ENCODE measurements at places on chromosomes 5 and 9. TPM values are rescaled to one million over a fixed set of nuclear protein-coding genes. Genes with fewer than 3 reads are reported as not detected.

- no peak for DNase-seq
Measured at GRCh38 chr9:91150273-91150997, 211.3 kb downstream of the AUH start.

DNA sequence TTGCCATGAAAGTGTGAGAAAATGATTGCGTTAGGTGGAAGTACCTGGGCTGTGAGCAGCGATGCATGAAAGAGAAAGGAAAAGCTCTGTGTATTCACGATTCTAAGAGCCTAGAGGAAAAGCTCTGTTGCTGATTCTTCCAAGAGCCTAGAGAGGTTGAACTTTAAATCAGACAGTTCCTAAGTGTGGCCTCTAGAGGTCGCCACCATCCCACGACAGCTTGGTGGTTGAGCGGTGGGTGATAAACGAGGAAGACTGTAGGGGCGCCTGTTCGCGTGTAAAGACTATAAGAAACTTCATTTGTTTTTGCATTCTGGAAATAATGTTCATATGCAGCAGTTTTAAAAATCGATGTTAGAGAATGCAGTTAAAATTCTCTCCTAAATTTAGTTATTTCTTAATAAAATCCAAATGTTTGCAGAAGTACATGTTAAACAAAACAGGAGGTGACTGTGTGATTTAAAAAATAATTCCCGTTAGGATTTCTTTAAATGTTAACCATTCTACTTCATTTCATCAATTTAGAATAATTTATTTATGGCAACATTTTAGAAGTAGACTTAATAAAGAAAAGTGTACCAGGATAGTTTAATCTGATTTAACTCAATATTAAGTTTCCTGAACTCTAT, 107.7 kb downstream of the TENT4A start:
- DNase-seq: no peak

Gene PRELID2
- total RNA-seq: 41.2 TPM

Gene CCDC107
- 48.4 TPM for total RNA-seq

- DNase-seq: no peak
Measured at GRCh38 chr5:170223360-170223759, 9.4 kb upstream of the C5orf58 start.

GRCh38 chr5:173917788-173918786, 29.9 kb downstream of the CPEB4 start:
- DNase-seq: peak; percentile 70

Gene SHISAL2B
- not detected for total RNA-seq

- DNase-seq: no peak
Measured at GRCh38 chr5:148403344-148403743, 19.6 kb downstream of the FBXO38 start.

DNA sequence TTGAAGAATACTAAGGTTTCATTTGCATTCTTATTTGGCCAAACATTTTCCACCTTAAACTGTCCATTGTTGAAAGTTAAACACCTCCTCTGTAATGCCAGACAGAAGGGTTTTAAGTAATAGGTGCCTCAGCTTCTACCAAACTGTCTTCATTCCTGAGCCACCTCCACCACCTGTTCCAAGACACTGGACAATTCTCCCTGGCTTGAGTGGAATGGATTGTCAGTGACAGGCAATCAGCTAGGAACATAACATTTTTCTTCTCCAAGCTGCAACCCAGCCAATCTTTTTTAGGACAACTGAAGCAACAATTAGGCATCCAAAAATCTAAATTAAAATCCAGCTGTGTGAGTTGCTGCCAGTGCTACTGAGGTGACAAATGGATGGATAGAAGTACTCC, 73.9 kb upstream of the ICE1 start:
- no peak for DNase-seq

DNA sequence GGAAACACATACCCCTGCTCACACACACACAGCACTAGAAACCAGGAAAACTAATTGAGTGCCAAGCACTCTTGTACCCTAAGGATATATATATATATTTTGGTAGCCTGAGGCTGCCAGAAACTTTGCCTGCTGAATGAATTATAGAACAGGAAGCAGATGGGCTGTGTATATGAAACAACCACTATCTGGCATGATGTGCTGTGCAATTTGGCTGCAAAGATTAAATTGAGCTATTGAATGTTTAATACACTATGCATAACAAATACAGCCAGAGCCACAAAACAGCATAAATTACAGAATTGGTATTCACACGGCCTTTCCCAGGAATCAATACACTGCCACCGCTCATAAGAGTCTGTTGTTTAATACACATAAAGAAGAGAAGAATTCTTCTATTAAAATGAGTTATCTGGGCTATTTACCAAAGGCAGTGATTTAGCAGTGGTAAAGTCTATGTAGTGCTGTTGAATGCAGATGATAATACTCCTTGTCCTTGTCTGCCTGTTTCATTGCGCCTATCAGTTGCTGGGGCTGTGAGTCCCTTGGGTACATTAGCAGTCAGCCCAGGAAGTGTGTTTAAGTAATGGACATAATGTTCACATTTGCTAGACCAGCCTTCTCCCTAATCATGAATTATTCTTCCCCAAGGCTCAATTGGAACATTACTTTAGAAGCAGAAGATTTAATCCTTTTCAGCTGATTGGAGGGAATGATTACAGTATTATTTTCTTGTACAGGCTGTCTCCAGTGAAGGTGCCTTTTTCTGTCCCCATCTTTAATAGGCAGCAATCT, 294.3 kb downstream of the TLE1 start:
- no peak for DNase-seq

Gene PPP3R2
- not detected for total RNA-seq

Gene ACTBL2
- not detected for total RNA-seq

Gene OLFML2A
- 27.5 TPM for total RNA-seq

DNA sequence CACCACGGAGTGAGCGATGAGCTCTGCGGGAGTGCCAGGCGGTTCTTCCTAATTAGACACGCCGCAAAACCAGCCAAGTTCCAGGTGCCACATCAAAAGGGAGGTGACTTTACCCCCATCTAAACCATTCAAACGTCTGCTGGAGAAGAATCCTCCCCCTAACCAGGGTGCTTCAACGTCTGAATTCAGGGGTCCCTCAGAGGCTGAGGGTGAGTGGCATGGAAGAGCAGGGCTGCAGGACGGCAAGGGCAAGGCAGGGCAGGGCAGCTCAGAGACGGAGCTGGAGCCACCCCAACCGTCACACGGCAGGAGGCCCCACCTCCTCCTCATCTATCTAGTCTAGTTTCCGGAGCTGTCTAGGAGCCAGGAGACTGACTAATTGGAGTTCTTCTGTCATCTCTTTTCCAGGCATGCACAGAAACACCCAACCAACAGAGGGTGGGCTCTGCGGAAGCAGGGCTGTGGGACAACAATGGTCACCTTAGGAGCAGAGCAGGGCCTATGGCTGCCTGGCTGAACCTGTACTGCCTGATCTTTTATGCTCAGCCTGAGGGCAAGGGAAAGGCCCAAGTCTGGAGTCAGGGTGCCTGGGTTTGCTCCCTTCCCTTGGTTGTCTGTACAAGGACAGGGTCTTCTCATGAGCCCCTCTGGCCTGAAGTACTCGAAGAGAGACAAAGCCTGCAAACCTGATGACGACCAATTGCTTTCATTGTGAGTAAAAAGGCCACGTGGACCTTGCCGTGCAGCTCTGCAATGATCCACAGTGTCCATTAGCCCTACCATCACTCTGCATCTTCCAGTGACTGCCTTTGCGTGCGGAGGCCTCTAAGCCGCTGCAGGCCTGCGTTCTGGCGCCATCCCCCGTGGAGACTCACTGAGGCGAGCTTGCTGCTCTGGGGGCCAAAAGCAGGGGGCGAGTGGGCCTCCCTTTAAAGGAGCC, 81.0 kb upstream of the SLC25A51 start:
- DNase-seq: peak; percentile 62

DNA sequence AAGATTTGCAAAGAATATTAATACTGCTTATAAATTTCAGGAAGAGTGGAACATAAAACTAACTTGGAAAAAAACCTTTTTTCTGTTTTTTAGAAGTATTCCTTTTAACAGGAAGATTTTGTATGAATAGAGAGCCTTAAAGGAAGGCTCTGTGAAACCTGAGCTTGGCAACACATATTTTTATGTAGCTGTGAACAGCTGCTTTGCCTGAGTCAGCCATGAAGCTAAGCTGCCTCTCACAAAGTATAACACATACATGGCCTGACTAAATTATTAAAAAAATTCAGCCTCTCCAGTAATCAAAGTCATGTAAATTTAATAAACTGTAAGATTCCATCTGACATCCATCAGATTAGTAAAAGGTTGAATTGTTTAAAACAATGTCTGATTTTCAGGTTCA, 547.5 kb downstream of the ELAVL2 start:
- DNase-seq: no peak

Gene PCDHGA9
- 4.3 TPM for total RNA-seq

DNA sequence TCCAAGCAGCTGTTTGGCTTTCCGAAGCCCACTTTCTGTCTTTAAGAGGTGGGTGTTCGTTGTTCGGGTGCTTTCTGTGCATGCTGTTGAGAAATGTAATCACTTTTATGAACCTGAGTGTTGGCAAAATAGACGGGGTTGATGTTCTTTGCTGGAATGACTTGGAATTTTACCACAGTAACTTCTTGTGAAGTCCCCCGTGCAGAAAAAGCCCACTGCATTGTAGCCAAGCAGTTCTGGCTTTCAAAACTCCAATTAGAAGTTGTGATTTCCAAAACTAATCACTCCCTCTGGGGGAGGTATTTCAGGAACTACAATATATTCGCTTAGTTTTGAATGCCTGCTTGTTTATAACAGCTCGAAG, 111.1 kb downstream of the PAM start:
- no peak for DNase-seq

GRCh38 chr5:61028382-61028781, 83.4 kb downstream of the NDUFAF2 start:
- no peak for DNase-seq

- DNase-seq: no peak
Measured at GRCh38 chr5:178353461-178353860, 120.9 kb upstream of the PHYKPL start.

GRCh38 chr9:114721491-114722079, 39.6 kb upstream of the TEX48 start:
- no peak for DNase-seq

GRCh38 chr9:109880276-109881169, 100.5 kb downstream of the PALM2AKAP2 start:
- no peak for DNase-seq

Gene NCS1
- 5.0 TPM for total RNA-seq

- no peak for DNase-seq
Measured at GRCh38 chr9:77000330-77000729, 19.1 kb upstream of the FOXB2 start.

DNA sequence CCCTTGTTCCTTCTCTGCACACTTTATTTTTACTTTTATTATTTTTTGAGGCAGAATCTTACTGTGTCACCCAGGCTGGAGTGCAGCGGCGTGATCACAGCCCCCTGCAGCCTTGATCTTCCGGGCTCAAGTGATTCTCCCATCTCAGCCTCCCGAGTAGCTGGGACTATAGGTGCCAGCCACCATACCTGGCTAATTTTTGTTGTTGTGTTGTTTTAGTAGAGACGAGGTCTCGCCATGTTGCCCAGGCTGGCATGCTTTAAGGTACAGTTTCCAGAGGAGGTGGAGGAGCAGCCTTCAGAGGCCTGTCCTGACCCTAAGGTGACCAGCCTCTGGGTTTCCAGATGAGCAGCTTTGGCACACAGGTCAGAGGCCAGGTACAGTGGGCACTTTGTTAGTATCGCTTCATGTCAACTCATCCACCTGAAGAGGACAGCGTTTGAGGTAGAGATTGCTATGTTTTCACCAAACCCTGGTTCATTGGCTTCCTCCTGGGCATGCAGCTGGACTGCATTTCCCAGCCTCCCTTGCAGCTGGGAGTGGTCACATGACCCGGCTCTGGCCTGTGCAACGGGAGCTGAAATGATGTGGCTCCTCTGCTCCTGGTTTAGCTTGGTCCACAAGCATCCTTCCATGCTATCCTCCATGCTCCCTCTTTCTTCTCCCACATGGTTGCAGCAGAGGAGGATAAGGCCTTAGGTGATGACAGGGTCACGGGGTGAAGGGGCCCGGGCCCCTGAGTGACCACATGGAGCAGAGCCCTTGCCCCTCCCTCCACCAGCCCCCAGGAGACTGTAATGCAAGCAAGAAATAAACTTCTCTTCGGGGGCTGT, 139.3 kb upstream of the IER5L start:
- no peak for DNase-seq

- no peak for DNase-seq
Measured at GRCh38 chr9:10331157-10331556, 281.6 kb downstream of the PTPRD start.

DNA sequence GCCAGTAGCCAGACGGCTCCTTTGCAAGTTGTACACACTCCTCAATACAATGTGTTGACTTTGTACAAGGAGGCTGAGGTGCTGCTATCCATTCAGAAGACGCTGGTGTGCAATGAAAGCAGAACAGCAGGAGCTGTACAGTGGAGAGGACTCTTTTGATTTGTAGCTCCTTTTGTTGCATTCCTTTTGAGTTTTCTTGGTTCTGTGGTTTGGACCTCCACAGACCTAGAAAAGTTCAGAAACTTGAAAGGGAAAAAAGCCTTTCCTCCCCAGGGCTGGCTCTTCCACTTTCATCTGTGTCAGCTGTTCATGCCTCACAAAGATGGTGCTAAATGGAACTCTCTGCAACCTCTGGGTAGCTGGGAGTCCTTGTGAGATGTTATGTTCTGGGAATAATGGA, 117.4 kb downstream of the MAT2B start:
- no peak for DNase-seq

DNA sequence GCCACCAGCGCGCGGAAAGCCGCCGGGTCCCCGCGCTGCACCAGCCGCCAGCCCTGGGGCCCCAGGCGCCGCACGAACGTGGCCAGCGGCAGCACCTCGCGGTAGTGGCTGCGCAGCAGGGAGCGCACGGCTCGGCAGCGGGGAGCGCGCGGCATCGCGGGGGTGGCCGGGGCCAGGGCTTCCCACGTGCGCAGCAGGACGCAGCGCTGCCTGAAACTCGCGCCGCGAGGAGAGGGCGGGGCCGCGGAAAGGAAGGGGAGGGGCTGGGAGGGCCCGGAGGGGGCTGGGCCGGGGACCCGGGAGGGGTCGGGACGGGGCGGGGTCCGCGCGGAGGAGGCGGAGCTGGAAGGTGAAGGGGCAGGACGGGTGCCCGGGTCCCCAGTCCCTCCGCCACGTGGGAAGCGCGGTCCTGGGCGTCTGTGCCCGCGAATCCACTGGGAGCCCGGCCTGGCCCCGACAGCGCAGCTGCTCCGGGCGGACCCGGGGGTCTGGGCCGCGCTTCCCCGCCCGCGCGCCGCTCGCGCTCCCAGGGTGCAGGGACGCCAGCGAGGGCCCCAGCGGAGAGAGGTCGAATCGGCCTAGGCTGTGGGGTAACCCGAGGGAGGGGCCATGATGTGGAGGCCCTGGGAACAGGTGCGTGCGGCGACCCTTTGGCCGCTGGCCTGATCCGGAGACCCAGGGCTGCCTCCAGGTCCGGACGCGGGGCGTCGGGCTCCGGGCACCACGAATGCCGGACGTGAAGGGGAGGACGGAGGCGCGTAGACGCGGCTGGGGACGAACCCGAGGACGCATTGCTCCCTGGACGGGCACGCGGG, at the start of gene TERT:
Gene TERT, minus strand, starts transcription at position 234 of the 815 bp plus-strand sequence. Its CDS starts 79 bp downstream, at position 155.
- DNase-seq: no peak

- no peak for DNase-seq
Measured at GRCh38 chr9:117160254-117160653, 254.6 kb downstream of the ASTN2 start.

Gene ADAMTS6
- total RNA-seq: 0.78 TPM

Gene PAEP
- not detected for total RNA-seq

Gene PCDHGB3
- total RNA-seq: 7.6 TPM
